ENCODE measurements at places on chromosomes 6 and 20.

- DNase-seq: no peak
- H3K27me3 ChIP-seq: no peaks in the 10 kb centered on the region
- H3K4me3 ChIP-seq: peak overlapping the region; percentile 25
- peaks cover 7% of the 10 kb centered on the region for H3K4me1 ChIP-seq
- no peaks in the 10 kb centered on the region for H3K36me3 ChIP-seq
Measured at GRCh38 chr6:28953585-28954258, 29.9 kb upstream of the TRIM27 start.

- H3K4me1 ChIP-seq: peaks cover 11% of the 10 kb centered on the region
- H3K36me3 ChIP-seq: no peaks in the 10 kb centered on the region
- H3K27ac ChIP-seq: no peak overlapping the region
- H3K4me3 ChIP-seq: no peak overlapping the region
- DNase-seq: peak; percentile 47
Measured at GRCh38 chr6:1868561-1869261, 259.0 kb downstream of the FOXC1 start.

DNA sequence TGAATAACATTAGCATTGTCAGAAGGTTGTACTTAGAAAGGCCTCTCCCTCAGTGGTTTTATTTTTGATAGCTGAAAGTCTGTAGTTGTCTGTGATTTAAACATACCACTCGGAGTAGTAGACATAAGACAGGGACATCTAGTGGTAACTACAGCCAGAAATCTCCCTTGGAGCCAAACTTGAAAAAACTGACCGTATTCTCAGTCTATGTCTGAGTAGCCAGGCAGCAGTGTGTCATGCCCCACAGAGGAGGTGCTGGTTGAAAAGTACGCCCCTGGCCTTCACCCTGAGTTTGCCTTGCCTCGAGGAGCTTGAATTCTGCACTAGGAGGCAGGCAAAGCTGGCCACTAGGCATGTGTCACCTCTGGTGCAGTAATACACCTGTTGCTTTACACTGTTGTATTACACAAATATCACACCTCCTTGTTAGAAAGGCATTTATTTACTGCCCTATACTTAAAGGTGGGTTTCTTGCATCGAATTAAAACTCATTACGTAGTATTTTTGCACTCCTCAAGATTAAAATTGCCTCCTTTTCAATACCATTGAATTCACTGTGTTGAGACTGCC, 20.8 kb downstream of the ZBTB2 start:
- peaks cover 14% of the 10 kb centered on the region for H3K4me1 ChIP-seq
- peaks cover 29% of the 10 kb centered on the region for H3K36me3 ChIP-seq
- no peak overlapping the region for H3K27ac ChIP-seq
- no peak for DNase-seq
- H3K27me3 ChIP-seq: no peaks in the 10 kb centered on the region
- no peak overlapping the region for H3K4me3 ChIP-seq

- no peaks in the 10 kb centered on the region for H3K4me1 ChIP-seq
- no peak overlapping the region for H3K27ac ChIP-seq
- no peak overlapping the region for H3K4me3 ChIP-seq
- no peaks in the 10 kb centered on the region for H3K27me3 ChIP-seq
- no peaks in the 10 kb centered on the region for H3K36me3 ChIP-seq
Measured at GRCh38 chr6:115896538-115897129, 164.1 kb downstream of the FRK start.

- H3K4me3 ChIP-seq: no peak overlapping the region
- no peaks in the 10 kb centered on the region for H3K27me3 ChIP-seq
- no peaks in the 10 kb centered on the region for H3K36me3 ChIP-seq
- H3K27ac ChIP-seq: no peak overlapping the region
Measured at GRCh38 chr6:139821676-139822223, 447.3 kb upstream of the CITED2 start.

DNA sequence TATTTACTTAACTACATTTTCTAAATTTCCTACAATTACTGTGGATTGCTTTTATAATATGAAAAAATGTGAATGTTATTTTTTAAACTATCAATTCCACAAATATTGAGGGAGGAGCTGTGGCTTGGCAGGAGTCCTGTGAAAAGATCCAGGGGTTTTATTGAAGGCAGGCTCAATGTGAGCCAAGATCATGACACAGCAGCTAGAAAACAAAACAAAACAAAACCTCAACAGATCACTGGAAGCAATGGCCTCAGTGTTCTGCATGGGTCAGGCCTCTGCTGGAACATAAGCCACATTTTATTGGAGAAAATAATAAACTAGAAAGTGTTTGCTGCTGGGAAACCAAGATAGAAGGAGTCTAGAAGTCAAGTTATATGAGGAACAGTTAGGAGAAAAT, 19.4 kb upstream of the RCAN2 start:
- no peak overlapping the region for H3K27ac ChIP-seq
- H3K27me3 ChIP-seq: no peaks in the 10 kb centered on the region
- H3K4me1 ChIP-seq: no peaks in the 10 kb centered on the region
- DNase-seq: no peak
- no peaks in the 10 kb centered on the region for H3K36me3 ChIP-seq

GRCh38 chr20:41453010-41453950, 86.7 kb upstream of the EMILIN3 start:
- H3K27ac ChIP-seq: no peak overlapping the region
- DNase-seq: no peak
- H3K36me3 ChIP-seq: peaks cover 11% of the 10 kb centered on the region
- H3K4me3 ChIP-seq: no peak overlapping the region
- H3K27me3 ChIP-seq: no peaks in the 10 kb centered on the region
- peaks cover 24% of the 10 kb centered on the region for H3K4me1 ChIP-seq

DNA sequence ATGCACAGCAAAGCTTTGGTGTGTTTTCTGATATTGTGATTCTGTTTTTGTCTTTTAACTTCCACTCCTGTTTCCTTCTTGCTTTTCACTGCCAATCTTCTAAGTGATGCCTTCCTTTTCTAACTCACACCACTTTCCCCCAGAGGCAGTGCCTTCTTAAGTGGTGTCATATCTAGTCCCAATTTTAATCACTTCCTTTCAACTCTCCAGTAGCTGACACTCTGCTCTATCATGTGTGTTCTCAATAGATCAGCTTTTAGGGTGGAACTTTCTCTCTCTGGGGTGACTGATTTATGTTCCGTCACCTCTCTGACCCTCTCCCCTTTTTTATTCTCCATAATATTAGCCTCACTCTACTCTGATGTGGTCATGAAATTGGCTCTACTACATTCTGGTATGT, 180.7 kb downstream of the CLVS2 start:
- H3K36me3 ChIP-seq: no peaks in the 10 kb centered on the region
- no peak for DNase-seq
- H3K27me3 ChIP-seq: no peaks in the 10 kb centered on the region
- no peaks in the 10 kb centered on the region for H3K4me1 ChIP-seq
- no peak overlapping the region for H3K27ac ChIP-seq

- H3K27me3 ChIP-seq: no peaks in the 10 kb centered on the region
- no peak overlapping the region for H3K27ac ChIP-seq
- H3K36me3 ChIP-seq: no peaks in the 10 kb centered on the region
- no peak for DNase-seq
- H3K4me1 ChIP-seq: peaks cover 11% of the 10 kb centered on the region
Measured at GRCh38 chr6:32790306-32790705, 26.5 kb downstream of the HLA-DOB start.

- DNase-seq: no peak
- no peak overlapping the region for H3K4me3 ChIP-seq
- H3K4me1 ChIP-seq: no peaks in the 10 kb centered on the region
- no peak overlapping the region for H3K27ac ChIP-seq
- no peaks in the 10 kb centered on the region for H3K27me3 ChIP-seq
Measured at GRCh38 chr6:15551798-15552197, 111.0 kb downstream of the DTNBP1 start.

DNA sequence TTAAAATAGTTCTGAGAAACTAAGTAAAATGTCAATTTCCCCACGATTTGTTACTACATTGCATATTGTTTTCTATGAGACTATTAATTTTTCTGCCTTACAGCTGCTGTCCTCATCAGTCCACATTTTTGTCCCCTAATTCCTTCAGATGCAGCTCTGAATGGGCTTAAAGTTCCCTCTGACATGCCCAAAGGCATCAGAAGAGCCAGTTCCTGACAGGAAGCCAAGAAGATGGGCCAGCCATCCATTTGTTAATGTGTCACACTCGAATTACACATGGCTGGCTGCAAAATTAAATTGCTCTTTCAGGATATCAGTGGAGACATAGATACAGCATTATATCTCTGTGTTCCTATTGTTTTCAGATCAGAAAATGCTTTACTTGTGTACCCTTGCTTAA, 1223.0 kb downstream of the EPHA7 start:
- H3K27me3 ChIP-seq: no peaks in the 10 kb centered on the region
- H3K27ac ChIP-seq: no peak overlapping the region
- H3K36me3 ChIP-seq: no peaks in the 10 kb centered on the region
- H3K4me1 ChIP-seq: no peaks in the 10 kb centered on the region
- no peak for DNase-seq

- DNase-seq: no peak
- no peak overlapping the region for H3K4me3 ChIP-seq
- no peaks in the 10 kb centered on the region for H3K27me3 ChIP-seq
- no peak overlapping the region for H3K27ac ChIP-seq
- H3K36me3 ChIP-seq: no peaks in the 10 kb centered on the region
Measured at GRCh38 chr6:44717431-44717830, 329.9 kb downstream of the CDC5L start.

GRCh38 chr6:40708049-40708448, 120.9 kb upstream of the LRFN2 start:
- no peaks in the 10 kb centered on the region for H3K27me3 ChIP-seq
- no peaks in the 10 kb centered on the region for H3K36me3 ChIP-seq
- no peak overlapping the region for H3K27ac ChIP-seq
- peaks cover 100% of the 10 kb centered on the region for H3K4me1 ChIP-seq

DNA sequence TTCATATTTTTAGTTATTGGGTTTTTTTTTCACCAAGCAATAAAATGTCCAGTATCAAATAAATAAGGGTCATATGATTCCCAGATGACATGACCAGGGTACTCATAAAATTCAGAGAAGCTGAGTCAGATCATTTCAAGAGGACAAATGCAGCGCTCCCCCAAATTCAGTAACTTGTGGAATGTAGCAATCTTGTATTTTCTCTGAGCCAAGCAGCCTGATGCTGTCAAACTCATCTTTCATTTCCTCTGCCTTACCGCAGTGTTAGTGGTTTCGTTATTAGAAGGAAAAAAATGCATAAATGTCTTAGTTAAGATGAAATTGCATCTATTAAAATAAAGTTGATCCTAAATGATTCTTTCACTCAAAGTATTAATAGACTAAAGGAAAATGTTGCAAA, 57.8 kb upstream of the EDN1 start:
- no peaks in the 10 kb centered on the region for H3K27me3 ChIP-seq
- DNase-seq: no peak
- peaks cover 3% of the 10 kb centered on the region for H3K4me1 ChIP-seq
- H3K4me3 ChIP-seq: no peak overlapping the region

All from Karpas-422 (cell line).